CD4-positive, alpha-beta memory T cell (primary cell): ENCODE measurements at places on chromosomes 12 and 14. TPM values are rescaled to one million over a fixed set of nuclear protein-coding genes. Genes with fewer than 3 reads are reported as not detected.

ADAMTS20 gene
- not detected for total RNA-seq

GRCh38 chr12:131816495-131816894 is 11.7 kb upstream of the MMP17 start:
- no peaks in the 10 kb centered on the region for H3K36me3 ChIP-seq
- H3K27ac ChIP-seq: no peak overlapping the region

- DNase-seq: no peak
- H3K27me3 ChIP-seq: peaks cover 56% of the 10 kb centered on the region
- peaks cover 10% of the 10 kb centered on the region for H3K4me1 ChIP-seq
- no peaks in the 10 kb centered on the region for H3K36me3 ChIP-seq
Observed at GRCh38 chr14:60508707-60509437, at the start of gene SIX6. Gene SIX6, plus strand, starts transcription at chr14:60509146. Its CDS starts 253 bp downstream, at chr14:60509399.

DNA sequence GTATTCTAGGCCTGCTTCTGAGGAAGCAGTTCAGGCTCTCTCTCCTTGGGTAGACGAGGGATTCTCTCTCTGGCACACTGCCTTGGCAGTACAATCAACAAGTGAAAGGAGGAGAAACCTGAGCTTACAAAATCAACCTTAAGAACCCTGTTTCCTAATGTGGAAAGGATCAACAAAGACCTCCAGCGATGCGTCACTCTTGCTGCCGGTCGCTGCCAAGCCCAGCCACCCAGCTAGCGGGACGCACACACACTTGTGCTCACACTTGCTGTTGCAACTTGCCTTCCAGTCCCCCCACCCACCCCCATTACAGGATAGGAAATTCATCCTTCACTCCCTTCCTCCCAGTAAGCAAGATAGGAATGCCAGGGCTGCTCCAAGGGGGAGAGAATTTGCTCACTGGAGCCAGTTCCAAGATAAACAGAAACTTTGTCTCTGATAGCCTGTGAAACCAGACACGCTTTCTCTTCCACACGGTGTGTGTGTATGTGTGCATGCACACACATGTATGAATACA is 144.3 kb downstream of the BCL11B start:
- H3K36me3 ChIP-seq: no peaks in the 10 kb centered on the region
- no peak overlapping the region for H3K4me3 ChIP-seq
- no peak overlapping the region for H3K27ac ChIP-seq
- DNase-seq: no peak
- H3K4me1 ChIP-seq: peaks cover 8% of the 10 kb centered on the region
- no peaks in the 10 kb centered on the region for H3K27me3 ChIP-seq

RND1 gene
- total RNA-seq: 0.89 TPM

DNA sequence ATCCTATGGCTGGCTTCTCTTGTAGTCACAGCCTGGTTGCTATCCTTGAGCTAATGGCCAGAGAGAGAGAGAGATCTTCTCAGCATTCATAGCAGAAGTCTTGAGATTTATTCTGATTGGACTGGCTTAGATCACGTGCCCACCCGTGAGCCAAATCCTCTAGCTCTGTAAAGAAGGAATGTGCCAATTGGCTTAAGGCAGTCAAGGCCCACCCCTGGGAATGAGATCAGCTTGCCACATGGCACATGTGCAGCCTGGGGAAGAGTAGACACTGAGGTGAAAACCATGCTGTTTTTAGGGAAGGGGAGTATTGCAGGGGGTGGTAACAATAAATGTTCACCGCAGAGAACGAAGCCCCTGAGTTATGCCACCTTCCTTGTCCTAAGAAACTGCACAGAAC is 36.3 kb downstream of the PLEKHG7 start:
- H3K27ac ChIP-seq: no peak overlapping the region
- H3K4me1 ChIP-seq: no peaks in the 10 kb centered on the region
- no peak for DNase-seq
- no peaks in the 10 kb centered on the region for H3K27me3 ChIP-seq

- no peak overlapping the region for H3K27ac ChIP-seq
- peaks cover 11% of the 10 kb centered on the region for H3K4me1 ChIP-seq
- no peaks in the 10 kb centered on the region for H3K36me3 ChIP-seq
- no peak overlapping the region for H3K4me3 ChIP-seq
- no peaks in the 10 kb centered on the region for H3K27me3 ChIP-seq
- DNase-seq: no peak
Observed at GRCh38 chr14:66405158-66405557, 81.0 kb upstream of the CCDC196 start.

GRCh38 chr12:51391283-51392123 is at the start of gene GALNT6:
Gene GALNT6, minus strand, starts transcription at chr12:51391406. Its CDS starts 11,625 bp downstream, at chr12:51379781.
- H3K36me3 ChIP-seq: no peaks in the 10 kb centered on the region
- peaks cover 74% of the 10 kb centered on the region for H3K4me1 ChIP-seq
- peak within 1 kb of the TSS; percentile 25 for H3K4me3 ChIP-seq

- no peak for DNase-seq
- H3K27me3 ChIP-seq: no peaks in the 10 kb centered on the region
- H3K27ac ChIP-seq: no peak overlapping the region
- no peaks in the 10 kb centered on the region for H3K4me1 ChIP-seq
Observed at GRCh38 chr12:78057075-78057474, 226.4 kb downstream of the NAV3 start.

RNASE3 gene
- total RNA-seq: not detected

RD3L gene
- total RNA-seq: not detected

GLT1D1 gene
- not detected for total RNA-seq

DNA sequence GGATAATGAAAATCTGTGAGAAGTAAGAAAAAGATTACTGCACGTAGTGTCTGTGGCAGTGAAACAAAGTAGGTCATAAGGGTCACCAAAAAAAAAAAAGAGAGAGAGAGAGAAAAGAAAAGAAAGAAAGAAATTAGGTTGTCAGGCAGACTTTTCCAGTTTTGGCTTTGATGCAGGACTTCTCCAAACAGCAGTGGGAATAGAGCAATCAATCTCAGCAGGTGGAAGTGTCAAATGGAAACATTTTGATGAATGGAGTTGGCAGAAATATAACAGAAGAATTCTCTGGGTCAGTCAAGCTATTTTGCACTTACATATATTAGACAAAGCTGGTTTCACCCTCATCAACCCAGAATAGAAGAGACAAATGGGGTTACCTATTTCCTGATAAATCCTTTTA is 745.8 kb downstream of the SLC6A15 start:
- no peak overlapping the region for H3K27ac ChIP-seq
- DNase-seq: no peak
- no peak overlapping the region for H3K4me3 ChIP-seq
- no peaks in the 10 kb centered on the region for H3K36me3 ChIP-seq

- no peaks in the 10 kb centered on the region for H3K27me3 ChIP-seq
- H3K4me1 ChIP-seq: no peaks in the 10 kb centered on the region
- DNase-seq: no peak
- H3K4me3 ChIP-seq: no peak overlapping the region
Observed at GRCh38 chr14:86826661-86827060, 1166.3 kb downstream of the GALC start.

C1RL gene
- 30.7 TPM for total RNA-seq

- no peak overlapping the region for H3K27ac ChIP-seq
- no peaks in the 10 kb centered on the region for H3K4me1 ChIP-seq
- peaks cover 13% of the 10 kb centered on the region for H3K36me3 ChIP-seq
- H3K4me3 ChIP-seq: no peak overlapping the region
- no peaks in the 10 kb centered on the region for H3K27me3 ChIP-seq
Observed at GRCh38 chr12:108846290-108846701, 11.1 kb downstream of the SSH1 start.

CCDC63 gene
- total RNA-seq: not detected

DNA sequence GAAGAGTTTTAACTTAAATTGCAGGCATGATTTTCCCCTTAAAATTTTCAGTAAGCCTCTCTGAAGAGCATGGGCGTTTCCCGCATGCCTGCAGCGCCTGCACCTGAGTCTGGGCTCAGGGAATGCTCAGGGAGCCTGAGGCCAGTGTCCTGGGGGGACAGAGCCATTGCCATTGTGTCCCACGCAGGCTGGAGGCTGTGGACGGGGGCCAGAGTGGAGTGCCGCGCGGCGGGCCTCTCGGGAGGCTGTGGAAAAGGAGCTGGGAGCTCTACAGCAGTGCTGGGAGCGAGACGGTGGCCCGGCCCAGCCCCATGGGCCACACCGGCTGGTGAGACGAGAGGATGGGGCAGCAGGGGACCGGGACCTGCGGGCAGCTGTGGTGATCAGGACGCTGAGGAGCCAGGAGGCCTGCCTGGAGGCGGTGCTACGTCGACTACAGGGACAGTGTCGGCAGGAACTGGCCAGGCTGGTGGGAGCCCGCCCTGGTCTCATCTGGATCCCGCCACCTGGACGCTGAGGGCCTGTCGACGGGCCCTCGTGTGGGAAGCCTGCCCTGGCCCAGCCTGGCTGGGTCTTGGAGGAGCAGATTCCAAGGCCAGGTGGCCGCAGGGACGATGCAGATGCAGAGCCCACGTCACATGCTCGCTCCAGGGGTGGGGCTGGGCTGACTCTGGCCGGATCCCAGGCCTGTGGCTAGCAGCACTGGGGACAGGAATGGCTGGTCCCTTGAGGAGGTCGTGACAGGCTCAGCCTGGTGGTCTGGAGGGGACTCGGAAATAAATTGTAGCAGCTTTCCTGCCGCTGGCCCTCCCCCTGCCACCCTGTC is 7.6 kb downstream of the TEDC1 start:
- H3K4me3 ChIP-seq: no peak overlapping the region
- no peak for DNase-seq
- H3K4me1 ChIP-seq: no peaks in the 10 kb centered on the region
- no peaks in the 10 kb centered on the region for H3K36me3 ChIP-seq
- no peak overlapping the region for H3K27ac ChIP-seq
- H3K27me3 ChIP-seq: no peaks in the 10 kb centered on the region

DNA sequence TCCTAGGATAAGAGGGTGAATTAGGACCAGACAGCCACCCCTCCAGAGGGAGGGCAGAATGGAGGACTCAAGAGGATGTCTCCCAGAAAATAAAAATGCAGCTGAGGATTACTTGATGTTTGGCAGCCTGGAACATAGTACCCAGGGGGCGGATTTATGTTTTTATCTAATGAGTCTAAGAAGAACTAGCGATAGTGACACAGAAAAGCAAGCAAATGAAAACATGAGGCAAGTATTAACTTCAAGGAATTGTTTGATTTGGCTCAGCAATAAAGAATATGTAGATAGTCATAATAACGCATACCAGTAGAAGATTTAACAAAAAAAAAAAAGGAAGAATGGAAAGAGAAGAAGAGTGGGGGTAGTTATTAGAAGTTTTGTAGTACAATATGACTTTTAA is 10.0 kb upstream of the SLC7A8 start:
- DNase-seq: no peak
- H3K4me1 ChIP-seq: no peaks in the 10 kb centered on the region
- no peak overlapping the region for H3K4me3 ChIP-seq

DNA sequence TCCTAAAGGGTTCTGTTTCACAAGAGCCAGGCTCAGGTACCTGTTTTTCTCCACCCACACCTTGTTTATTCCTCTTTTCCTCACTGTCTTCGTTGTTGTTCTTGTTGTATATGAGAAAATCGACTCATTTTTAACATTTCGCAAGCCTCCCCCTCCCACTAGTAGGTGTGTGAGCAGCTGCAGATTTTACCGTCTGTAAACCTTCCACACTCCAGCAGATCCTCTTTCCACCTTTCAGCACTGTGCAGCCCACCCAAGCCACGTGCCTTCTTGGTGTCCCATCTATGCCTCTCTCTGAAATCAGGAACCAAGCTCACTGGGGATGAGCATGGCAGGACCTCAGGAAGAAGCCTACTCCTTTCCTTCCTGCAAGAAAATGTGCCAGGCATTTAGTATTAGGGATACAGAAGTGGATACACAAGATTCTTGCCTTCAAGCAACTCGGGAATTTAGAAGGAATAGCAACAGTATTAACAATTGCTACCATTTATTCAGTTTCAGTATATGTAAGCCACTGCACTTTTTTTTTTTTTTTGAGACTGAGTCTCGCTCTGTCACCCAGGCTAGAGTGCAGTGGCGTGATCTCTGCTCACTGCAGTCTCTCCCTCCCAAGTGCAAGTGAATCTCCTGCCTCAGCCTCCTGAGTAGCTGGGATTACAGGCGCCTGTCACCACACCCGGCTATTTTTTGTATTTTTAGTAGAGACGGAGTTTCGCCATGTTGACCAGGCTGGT is 113.6 kb downstream of the CHST11 start:
- H3K27ac ChIP-seq: peak overlapping the region; percentile 52
- no peak for DNase-seq
- peaks cover 54% of the 10 kb centered on the region for H3K4me1 ChIP-seq
- no peaks in the 10 kb centered on the region for H3K27me3 ChIP-seq

- no peaks in the 10 kb centered on the region for H3K36me3 ChIP-seq
- no peaks in the 10 kb centered on the region for H3K27me3 ChIP-seq
- H3K27ac ChIP-seq: no peak overlapping the region
- peaks cover 15% of the 10 kb centered on the region for H3K4me1 ChIP-seq
- H3K4me3 ChIP-seq: no peak overlapping the region
Observed at GRCh38 chr12:52692254-52692653, 11.1 kb downstream of the KRT77 start.

- H3K36me3 ChIP-seq: no peaks in the 10 kb centered on the region
- no peaks in the 10 kb centered on the region for H3K4me1 ChIP-seq
- no peaks in the 10 kb centered on the region for H3K27me3 ChIP-seq
Observed at GRCh38 chr12:26158078-26158764, 33.4 kb upstream of the BHLHE41 start.

KRT71 gene
- not detected for total RNA-seq

DNA sequence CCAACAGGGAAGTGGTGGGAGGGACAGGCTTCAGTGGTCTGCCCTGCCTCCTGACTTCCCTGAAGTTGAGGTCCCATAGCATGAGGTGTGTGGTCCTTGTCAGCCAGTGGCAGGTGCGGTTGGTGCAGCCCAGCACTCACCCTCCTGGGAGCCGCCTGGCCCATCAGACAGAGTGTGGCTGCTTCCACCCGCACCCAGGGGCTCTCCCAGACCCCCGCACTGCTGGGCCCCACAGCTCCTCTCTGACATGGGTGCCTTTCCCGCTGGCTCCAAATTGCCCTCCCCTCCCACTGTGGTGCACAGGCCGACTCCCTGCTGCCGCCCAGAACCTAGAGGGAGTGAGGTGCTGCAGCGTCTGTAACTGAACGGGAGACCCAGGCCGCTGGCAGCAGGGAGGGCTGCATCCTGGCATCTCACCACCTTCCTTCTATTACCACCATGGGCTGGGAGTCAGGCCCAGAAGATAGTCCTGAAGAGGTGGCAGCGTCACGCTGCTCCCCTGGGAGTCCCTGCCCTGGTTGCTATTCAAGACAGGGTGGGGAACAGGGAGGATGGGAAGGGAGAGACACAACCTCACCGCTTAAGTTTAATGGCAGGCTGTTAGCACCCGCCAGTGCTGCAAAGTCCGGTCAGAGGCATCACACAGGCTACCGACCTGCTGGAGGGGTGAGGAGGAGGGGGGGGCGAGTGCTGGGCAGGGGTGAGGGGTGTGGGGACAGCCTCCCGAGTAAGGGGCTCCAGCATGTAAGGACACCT is 180.6 kb upstream of the PRMT8 start:
- no peak overlapping the region for H3K27ac ChIP-seq
- no peak for DNase-seq
- H3K27me3 ChIP-seq: no peaks in the 10 kb centered on the region
- H3K36me3 ChIP-seq: no peaks in the 10 kb centered on the region

RAD9B gene
- total RNA-seq: 1.1 TPM

LBHD2 gene
- total RNA-seq: not detected

ANKRD33 gene
- total RNA-seq: not detected
